ENCODE measurements at places on chromosomes 13 and 19. TPM values are rescaled to one million over a fixed set of nuclear protein-coding genes. Genes with fewer than 3 reads are reported as not detected.

LILRA6 gene
- total RNA-seq, result 1.6 TPM

- no peaks in the 10 kb centered on the region for H3K27me3 ChIP-seq
- H3K27ac ChIP-seq, result no peak overlapping the region
- H3K4me3 ChIP-seq, result peak overlapping the region; percentile 97
Observed at GRCh38 chr19:44142059-44142433, 692 bp downstream of the ZNF234 start.

DNA sequence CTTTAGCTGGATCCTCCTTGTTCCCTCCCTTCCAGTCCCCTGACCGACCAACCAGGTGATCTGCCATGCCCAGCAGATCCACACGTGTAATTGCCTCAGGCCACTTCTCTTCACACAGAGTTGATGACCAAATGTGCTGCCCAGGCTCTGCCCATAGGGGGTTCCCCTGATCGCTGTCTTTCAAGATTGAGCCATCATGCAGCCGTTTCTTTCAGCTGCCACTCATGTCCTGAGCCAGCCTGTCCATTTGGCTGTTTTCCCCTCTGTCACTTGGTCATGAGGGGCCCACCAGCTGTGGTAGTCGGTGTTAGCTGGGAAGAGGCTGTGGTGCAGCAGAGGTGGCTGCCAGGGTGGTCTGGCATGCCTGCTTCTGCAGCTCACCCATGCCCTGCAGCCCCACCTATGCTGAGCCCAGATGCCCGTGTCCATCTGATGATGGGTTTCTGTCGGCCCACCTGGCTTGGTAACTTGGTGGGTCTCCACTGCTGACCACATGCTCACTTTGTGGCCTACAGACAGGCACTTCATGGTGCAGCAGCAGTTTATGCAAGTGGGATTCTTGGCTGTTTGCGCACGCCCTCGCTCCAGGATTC, 35.6 kb upstream of the GPR183 start:
- H3K27ac ChIP-seq, result no peak overlapping the region
- DNase-seq, result no peak
- no peaks in the 10 kb centered on the region for H3K36me3 ChIP-seq
- H3K4me1 ChIP-seq, result no peaks in the 10 kb centered on the region
- H3K27me3 ChIP-seq, result no peaks in the 10 kb centered on the region

DNA sequence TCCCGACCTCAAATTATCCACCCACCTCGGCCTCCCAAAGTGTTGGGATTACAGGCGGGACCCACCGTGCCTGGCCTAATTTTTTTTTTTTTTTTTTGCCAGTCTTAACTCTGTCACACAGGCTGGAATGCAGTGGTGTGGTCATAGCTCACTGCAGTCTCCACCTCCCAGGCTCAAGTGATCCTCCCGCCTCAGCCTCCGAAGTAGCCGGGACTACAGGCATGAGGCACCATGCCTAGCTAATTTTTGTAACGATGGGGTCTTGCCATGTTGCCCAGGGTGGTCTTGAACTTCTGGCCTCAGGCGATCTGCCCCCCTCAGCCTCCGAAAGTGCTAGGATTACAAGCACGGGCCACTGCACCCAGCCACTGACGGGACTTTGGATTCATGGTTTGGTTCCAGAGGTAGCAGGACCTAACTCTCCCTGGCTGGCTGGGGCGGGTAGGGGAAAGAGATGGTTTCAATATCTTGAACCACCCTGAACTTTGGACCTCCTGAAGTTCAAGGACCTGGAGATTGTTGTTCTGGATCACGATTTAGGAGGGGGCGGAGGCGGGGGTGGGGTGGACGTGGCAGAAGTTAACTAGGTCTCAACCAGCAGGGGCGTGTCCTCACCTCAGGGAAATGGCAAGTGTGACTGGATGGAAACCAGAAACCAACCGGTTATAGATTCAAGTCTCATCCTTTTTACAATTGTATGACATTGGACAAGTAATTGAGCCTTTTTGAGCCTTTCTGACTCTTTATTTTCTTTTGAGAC, 40.8 kb downstream of the IER2 start:
- no peaks in the 10 kb centered on the region for H3K36me3 ChIP-seq
- no peaks in the 10 kb centered on the region for H3K27me3 ChIP-seq
- DNase-seq, result no peak
- H3K27ac ChIP-seq, result no peak overlapping the region

DNA sequence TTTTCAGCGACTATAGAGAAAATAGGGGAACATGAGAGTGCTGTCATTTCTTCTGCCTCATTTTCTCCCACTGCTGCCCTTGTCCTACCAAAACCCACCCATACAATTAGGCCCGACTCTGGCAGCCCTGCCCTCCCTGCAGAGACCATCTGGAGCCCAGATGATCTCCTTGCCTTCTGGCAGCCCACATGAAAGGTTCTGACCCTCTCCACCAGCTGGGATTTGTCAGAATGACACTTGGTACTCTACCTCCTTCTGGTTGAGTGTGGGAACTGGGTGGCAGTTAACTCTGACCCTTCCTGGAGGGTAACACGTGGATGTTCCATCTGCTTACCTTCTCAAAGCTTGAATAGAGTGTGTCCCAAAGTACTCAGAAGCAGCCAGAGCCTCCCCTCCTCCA, 21.0 kb upstream of the SIAH3 start:
- H3K4me1 ChIP-seq, result peaks cover 14% of the 10 kb centered on the region
- H3K4me3 ChIP-seq, result no peak overlapping the region
- no peak for DNase-seq
- H3K27ac ChIP-seq, result no peak overlapping the region
- no peaks in the 10 kb centered on the region for H3K36me3 ChIP-seq

GRCh38 chr13:66794340-66795031, 435.6 kb downstream of the PCDH9 start:
- no peaks in the 10 kb centered on the region for H3K27me3 ChIP-seq
- DNase-seq, result no peak
- H3K27ac ChIP-seq, result no peak overlapping the region
- H3K36me3 ChIP-seq, result no peaks in the 10 kb centered on the region

GRCh38 chr13:50572129-50572528, 271.4 kb downstream of the DLEU7 start:
- no peak overlapping the region for H3K27ac ChIP-seq
- H3K36me3 ChIP-seq, result no peaks in the 10 kb centered on the region
- peaks cover 13% of the 10 kb centered on the region for H3K4me1 ChIP-seq
- no peaks in the 10 kb centered on the region for H3K27me3 ChIP-seq
- no peak overlapping the region for H3K4me3 ChIP-seq

KLK3 gene
- 1.3 TPM for total RNA-seq

P2RY11 gene
- 6.1 TPM for total RNA-seq

ERICH6B gene
- total RNA-seq, result not detected

DNA sequence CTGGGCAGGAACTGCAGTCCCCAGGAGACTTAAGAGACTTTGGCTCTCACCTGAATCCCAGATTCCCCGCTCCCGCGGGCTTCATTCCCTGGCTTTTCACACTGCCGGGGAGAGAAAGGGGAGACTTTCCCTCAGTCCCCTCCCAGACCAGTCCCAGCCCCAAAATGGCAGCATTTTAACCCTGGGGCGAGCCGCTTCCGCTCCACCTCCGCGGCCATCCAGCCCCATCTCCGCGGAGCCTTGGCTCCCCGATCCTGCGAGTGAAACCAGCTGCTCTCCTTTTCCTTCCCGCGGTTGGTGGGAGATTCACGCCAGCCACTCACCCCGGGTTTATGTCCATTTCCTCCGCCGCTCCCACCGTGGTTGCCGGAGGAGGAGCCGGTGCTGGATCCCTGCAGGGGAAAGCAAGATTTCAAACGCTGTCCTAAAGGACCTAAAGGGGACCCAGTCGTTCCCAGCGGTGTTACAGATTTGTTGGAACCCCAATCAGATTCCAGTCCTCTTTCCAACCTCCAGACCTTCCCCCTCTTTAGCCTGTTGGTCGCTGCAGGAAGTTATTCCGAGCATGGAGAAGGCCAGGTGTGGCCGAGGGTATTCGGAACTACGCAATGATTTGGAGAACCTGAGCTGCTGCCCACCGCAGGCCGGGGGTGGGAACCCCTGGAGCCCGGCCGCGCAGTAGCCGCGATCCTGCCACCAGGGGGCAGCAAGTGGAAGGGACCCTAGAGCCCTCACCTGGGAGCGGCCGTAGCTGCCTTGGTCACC, 3.4 kb downstream of the DMKN start:
- peak overlapping the region; percentile 79 for H3K27ac ChIP-seq
- H3K4me3 ChIP-seq, result peak overlapping the region; percentile 7
- DNase-seq, result peak; percentile 95
- H3K27me3 ChIP-seq, result no peaks in the 10 kb centered on the region

DNA sequence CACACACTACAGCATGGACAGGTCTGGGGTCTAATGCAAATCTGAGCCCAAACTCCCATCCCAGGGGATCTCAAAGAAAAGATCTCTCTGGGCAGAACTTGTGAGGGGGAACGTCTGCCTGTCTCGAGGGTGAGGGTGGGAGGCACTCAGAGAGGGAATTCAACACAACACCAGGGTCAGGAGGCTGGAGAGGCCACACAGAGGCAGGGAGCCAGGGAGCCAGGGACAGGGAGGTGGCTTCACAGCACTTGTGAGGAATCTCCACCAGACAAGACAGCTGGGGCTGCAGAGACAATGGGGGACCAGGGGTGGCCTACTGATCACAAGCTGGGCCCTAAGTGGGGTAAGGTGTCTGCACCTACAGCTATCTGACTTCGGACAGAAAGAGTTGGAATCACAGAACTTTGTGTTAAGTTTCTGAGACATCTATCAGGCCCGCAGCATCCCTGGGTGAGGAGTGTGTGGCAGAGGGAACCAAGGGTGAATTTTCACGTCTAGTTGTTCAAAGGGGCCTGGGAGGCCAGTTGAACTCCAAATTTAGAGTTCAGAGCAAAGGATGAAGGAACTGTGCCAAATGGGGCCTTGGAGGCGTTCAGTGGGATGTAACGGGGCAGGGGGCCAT, 12.7 kb upstream of the AKAP8L start:
- H3K36me3 ChIP-seq, result peaks cover 12% of the 10 kb centered on the region
- H3K4me3 ChIP-seq, result peak overlapping the region; percentile 81
- DNase-seq, result no peak
- peaks cover 16% of the 10 kb centered on the region for H3K4me1 ChIP-seq
- H3K27ac ChIP-seq, result no peak overlapping the region

DNA sequence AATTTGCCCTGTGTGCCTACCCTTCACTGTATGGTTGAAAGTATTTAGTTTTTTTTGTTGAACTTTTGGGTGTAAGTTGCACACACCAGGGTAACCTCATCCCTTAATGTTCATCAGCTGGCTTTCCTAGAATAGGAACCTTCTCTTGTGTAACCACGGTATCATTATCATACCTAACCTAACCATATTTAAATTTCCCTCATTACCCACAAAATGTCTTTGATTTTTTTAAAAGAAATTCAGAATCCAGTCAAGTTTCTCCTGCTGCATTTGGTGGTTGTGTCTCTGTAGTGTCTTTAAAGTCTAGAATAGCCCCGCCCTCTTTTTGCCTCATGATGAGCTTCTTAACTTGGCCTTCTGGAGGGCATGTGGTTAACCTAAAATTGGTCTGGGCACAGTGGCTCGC, 80.3 kb downstream of the RYR1 start:
- H3K27me3 ChIP-seq, result no peaks in the 10 kb centered on the region
- H3K36me3 ChIP-seq, result no peaks in the 10 kb centered on the region
- no peaks in the 10 kb centered on the region for H3K4me1 ChIP-seq
- H3K4me3 ChIP-seq, result no peak overlapping the region

GJA3 gene
- total RNA-seq, result 0.54 TPM

- H3K36me3 ChIP-seq, result no peaks in the 10 kb centered on the region
- no peak overlapping the region for H3K4me3 ChIP-seq
- no peak overlapping the region for H3K27ac ChIP-seq
- no peak for DNase-seq
- H3K27me3 ChIP-seq, result no peaks in the 10 kb centered on the region
- H3K4me1 ChIP-seq, result no peaks in the 10 kb centered on the region
Observed at GRCh38 chr13:23321535-23322241, 111.8 kb downstream of the SACS start.

- no peaks in the 10 kb centered on the region for H3K27me3 ChIP-seq
- no peak overlapping the region for H3K4me3 ChIP-seq
- DNase-seq, result peak; percentile 90
- peaks cover 19% of the 10 kb centered on the region for H3K4me1 ChIP-seq
- H3K36me3 ChIP-seq, result no peaks in the 10 kb centered on the region
- peak overlapping the region; percentile 61 for H3K27ac ChIP-seq
Observed at GRCh38 chr19:850221-850978, 1.7 kb upstream of the ELANE start.

DNA sequence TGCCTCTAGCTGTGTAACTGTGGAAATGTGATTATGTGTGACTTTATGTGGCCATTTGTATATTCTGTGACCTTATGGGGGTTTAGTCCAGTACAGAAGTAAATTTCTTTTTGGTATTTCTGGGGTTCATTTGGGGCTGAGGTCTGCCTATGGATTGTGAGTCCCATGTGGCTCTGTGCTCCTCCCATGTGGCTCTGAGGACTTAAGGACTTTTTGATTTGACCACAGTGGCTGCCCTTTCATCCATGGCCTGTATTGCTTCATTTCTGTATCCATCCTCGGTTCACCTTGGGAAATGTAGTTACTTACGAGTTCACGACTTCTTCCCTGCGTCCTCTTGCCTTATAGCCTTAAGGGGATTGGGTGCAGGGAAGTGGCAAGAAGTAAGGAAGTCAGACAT, 1.0 kb downstream of the ZNF420 start:
- no peaks in the 10 kb centered on the region for H3K36me3 ChIP-seq
- no peak overlapping the region for H3K27ac ChIP-seq
- no peak overlapping the region for H3K4me3 ChIP-seq
- DNase-seq, result no peak

JAK3 gene
- 1.8 TPM for total RNA-seq

DNA sequence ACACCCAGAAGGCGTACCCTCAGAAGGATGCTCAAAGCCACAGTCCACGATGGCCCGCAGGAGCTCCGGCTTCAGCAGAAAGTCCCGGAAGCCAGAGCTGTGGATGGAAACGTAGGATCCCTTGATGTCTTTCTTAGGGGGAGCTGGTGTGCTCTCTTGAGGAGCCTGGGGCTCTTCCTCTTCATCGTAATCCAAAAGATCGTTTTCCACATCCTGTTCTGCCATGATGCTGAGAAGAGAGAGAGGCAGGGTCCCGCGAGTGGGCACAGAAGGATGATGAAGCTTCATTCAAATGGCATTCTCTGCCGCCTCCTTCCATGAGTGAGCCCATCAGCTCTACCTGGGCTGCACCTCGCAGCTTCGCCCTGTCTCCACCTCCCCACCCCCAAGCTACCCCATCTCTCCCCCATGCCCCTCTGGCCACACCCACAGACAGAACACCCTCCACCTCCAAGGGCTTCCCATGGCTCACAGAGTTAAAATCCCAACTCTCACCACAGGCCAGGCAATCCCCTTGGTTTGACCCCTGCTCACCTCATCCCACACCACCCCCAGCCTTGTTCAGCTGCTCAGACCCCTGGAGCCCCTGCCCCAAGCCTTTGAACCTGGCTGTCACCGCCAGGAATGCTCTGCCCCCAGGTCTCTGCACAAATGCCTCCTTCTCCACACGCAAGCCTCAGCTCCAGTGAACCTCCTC, 6.0 kb downstream of the DDX39A start:
- H3K27me3 ChIP-seq, result no peaks in the 10 kb centered on the region
- H3K27ac ChIP-seq, result no peak overlapping the region
- H3K4me3 ChIP-seq, result no peak overlapping the region

- no peaks in the 10 kb centered on the region for H3K36me3 ChIP-seq
- DNase-seq, result no peak
- H3K4me1 ChIP-seq, result peaks cover 28% of the 10 kb centered on the region
Observed at GRCh38 chr13:51237887-51238286, 15.7 kb downstream of the FAM124A start.

- no peak for DNase-seq
- no peak overlapping the region for H3K4me3 ChIP-seq
- H3K27me3 ChIP-seq, result no peaks in the 10 kb centered on the region
- H3K4me1 ChIP-seq, result peaks cover 13% of the 10 kb centered on the region
Observed at GRCh38 chr19:1363599-1363998, 20.1 kb upstream of the NDUFS7 start.
